Kidney capillary endothelial cell (primary cell): ENCODE measurements at places on chromosomes 11 and 22.
A peak's percentile ranks its signal among the peaks of the same experiment; 100 is the strongest.

- no peak for DNase-seq
Observed at GRCh38 chr11:2134022-2135010, 4.9 kb downstream of the IGF2 start.

DNA sequence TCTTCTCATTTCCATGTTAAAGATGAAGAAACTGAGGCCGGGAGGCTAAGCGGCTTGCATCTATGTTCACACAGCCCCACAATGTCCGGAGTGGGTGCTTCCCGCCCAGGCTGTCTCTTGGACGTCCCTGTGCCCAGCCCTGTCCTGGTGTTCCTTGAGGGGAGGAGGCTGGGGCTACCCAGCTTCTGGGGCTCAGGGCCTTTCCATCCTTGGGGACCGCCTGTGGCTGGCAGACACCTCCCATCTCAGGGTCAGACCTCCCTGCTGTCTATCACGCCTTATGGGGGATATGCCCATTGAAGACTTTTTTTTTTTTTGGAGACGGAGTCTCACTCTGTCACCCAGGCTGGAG is 95.5 kb downstream of the WNT7B start:
- no peak for DNase-seq

GRCh38 chr11:65787649-65788622 is 1.1 kb downstream of the OVOL1 start:
- DNase-seq: no peak

GRCh38 chr11:43712676-43713075 is 32.1 kb downstream of the HSD17B12 start:
- DNase-seq: no peak

GRCh38 chr11:2522631-2523255 is 77.9 kb downstream of the KCNQ1 start:
- no peak for DNase-seq

DNA sequence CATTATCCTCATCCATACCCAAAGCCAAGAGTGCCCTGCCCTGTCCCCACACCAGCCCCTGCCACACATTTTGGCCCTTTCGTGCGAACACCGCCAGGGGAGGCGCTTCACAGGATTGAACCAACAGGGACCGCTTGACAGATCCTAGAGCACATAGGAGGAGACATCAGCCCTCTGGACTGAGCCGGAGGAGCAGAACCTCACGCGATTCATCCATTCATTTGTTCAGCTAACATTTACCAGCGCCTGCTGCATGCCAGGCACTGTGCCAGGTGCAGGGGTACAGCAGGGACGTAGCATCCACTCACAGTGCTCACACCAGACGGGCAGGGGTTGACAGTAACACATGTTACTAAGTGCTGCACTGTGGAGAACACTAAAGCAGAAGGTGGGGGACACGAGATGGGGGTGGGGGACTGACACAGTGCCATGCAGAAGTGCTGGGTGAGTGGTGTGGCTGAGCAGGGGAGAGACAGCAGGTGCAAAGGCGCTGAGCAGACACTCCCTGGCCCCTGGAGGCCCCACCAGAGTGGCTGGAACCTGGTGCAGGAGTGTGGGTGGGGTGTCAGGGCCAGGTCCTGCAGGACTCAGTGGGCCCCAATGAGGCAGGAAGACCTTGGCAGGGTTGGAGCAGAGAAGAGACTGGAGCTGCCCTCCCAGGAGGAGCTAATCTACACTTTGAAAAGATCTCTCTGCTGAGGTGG is 3.4 kb downstream of the GNAZ start:
- DNase-seq: no peak

DNA sequence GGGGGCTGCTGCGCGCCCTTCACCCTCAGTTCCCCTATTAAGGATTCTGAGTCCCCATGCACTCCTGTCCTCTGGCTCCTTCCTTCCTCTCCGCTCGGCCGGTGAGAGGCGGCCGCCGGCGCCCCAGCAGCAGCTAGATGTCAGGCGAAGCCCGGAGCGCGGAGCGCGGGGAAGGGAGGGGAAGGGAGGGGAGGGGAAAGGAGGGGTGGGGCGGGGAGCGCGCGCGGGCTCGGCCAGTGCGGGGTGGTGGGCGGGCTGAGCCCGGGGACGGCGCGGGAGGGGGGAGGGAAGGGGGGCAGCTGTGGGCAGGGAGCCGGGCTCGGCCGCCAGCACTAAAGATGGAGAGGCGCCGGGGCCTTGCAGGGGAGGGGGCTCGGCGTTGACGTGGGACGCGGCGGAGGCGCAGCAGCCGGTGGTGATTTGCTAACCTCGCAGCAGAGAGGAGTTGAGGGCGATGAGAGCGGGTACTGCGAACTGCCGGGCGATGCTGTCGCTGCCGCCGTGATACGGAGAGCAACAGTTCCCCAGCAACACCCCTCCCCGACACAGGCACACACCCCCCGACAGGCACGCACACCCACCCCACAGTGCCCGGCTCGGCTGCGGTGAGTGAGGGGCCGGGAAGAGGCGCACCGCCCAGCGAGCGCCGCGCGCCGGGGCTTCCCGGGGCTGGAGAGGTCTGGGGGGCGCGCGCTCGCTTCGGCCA is at the start of gene ZBTB16:
Gene ZBTB16, plus strand, starts transcription at position 434 of the 706 bp plus-strand sequence. CDS start 3,590 bp downstream, outside the sequence.
- no peak for DNase-seq

- no peak for DNase-seq
Observed at GRCh38 chr11:114094516-114094915, 35.0 kb downstream of the ZBTB16 start.

GRCh38 chr11:1826552-1827094 is 8.2 kb upstream of the SYT8 start:
- DNase-seq: no peak

DNA sequence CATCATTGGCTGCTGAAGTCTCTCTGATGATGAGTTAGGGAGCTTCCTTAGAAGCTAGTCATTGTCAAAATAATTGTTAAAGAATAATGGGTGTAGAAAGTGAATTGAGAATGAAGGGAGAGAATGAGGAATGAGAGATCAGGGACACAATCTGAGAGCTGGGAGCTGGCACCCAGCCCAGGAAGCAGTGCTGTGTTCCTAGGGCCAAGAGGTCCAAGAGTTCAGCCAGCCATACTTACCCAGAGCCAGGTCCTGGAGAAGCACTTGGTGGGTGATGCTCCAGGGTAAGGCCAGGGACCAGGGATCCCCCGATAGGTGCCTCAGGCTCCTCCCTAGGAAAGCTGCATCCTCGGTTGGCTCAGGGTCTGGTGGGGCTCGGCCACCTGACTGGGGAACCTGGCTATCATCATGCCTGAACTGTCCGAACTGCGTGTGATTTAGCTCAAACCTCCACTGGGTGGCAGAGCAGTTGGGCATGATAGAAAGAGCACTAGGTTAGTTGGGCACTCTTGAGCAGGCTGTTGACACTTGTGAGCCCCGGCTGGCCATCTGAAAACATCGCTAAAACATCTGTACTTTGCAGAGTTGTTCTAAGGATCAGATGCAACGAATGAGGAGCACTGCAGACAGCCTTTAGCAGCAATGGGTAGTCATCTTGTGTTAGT is 123.9 kb upstream of the NCAM1 start:
- no peak for DNase-seq

DNA sequence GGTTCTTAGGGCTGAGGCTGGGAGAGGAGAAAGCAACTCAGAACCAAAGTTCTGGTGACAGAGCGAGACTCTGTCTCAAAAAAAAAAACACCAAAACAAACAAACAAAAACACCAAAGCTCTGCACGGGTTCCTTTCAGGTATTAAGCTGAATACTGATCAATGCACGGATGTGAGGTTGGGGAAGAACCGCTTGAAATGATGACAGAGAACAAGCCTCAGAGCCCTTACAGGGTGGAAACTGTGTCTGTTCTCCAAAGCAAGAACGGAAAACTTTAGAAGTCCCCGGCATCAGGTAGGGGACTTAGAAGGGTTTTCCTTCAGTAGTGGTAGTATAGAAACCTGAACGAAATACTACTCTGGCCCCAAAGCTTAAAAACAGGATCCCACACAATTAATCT is 260.0 kb downstream of the TBC1D22A start:
- no peak for DNase-seq

- DNase-seq: no peak
Observed at GRCh38 chr11:101428918-101429317, 154.9 kb downstream of the TRPC6 start.

GRCh38 chr22:28019881-28020861 is 101.1 kb upstream of the PITPNB start:
- peak; percentile 46 for DNase-seq

- DNase-seq: no peak
Observed at GRCh38 chr11:2837096-2837601, 48.4 kb downstream of the CDKN1C start.

- no peak for DNase-seq
Observed at GRCh38 chr11:12719221-12719620, 45.0 kb downstream of the TEAD1 start.

DNA sequence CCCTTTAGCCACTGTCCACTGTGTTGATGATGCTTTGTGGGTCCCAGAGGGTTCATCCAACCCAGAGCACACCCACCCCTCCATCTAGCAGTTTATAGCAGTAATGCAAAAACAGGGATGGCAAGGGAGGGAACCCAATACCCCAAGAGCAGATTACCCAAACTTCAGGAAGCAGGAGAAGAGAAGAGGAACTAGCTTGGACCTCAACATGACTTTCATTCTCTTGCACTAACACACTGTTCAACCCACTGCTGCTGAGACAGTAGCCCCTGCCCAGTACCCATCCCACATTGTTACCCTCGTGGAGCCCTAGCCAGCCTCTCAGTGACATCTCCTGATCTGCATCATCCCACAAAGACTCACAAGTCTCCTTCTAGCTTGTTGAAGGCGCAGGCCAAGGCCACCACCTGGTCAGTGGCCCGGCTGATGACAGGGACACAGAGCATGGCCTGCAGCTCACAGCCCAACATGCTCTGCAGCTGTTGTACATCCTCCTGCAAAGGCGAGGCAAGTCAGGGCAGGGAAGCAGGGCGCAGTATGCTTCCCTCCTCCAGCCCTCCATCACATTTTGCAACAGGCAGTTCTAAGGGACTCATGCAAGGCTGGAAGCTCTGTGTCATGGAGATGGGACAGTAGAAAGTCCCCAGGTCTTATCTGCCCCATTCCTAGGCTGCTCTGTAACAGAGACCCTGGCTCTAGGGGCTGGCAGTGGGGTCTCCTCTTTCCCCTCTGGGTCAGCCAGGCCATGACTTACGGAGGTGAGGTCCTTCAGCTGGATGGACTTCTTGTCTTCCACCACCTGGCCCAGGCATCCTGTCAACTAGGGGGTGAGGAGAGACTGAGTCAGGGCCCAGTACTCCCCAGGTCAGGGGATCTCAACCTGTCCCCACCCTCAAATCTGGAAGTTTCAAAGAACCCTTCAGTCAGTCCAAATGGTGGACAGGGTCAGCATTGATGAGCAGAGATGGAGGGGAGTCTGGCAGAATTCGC is 85.5 kb downstream of the PDE2A start:
- DNase-seq: no peak

DNA sequence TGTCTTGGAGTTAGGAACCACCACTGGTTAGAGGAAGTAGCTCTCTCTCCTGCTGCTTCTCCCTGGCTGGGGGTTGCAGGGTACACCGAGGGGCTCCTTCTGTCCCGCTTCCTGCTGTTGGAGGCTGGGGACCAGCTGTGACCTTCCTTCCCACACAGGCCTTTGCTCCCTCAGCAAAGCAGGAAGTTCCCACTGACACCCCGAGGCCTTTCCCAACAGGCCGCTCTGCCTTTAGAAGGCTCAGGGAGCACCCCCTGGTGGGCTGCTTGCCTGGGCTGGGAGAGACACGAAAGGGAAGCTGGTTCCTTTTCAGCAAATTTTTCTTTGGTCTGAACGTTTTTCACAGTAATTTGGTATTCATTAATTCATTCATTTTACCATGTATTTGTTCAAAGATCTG is 527.9 kb upstream of the B3GAT1 start:
- no peak for DNase-seq

GRCh38 chr22:28058036-28058435 is 139.0 kb upstream of the PITPNB start:
- no peak for DNase-seq
